Forelimb muscle (tissue), 1 donor: ENCODE measurements at places on chromosomes 7 and 10.

GRCh38 chr7:67990003-67990402 is 993.4 kb downstream of the TYW1 start:
- DNase-seq, result no peak

DNA sequence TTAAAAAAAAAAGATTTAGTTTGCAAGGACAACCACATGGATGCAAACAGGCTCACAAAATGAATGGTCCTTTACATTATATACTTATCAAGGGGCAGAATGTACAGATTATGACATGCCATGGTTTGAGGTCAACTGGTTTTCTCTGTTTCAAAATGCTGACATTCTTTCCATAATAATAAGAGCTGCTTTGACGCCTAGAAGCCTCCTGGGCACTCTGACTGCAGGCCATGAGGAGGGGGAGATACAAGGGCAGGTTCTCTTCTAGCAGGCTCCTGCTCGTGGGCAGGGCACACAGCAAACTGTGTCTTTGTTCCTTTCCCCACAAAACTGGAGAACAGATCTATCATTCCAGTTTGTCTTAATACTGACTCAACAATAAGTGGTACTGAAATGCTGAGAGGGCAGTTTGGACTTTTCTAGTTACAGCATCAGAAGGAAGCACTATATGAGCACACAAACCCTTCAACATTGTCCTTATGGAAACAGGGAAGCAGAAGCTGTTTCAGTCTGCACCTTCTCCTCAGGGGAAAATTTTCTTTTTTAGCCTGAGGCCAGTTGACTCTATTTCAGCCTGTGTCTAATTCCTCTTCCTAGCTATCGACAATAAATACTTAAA is 314.9 kb upstream of the AOAH start:
- no peak for DNase-seq

DNA sequence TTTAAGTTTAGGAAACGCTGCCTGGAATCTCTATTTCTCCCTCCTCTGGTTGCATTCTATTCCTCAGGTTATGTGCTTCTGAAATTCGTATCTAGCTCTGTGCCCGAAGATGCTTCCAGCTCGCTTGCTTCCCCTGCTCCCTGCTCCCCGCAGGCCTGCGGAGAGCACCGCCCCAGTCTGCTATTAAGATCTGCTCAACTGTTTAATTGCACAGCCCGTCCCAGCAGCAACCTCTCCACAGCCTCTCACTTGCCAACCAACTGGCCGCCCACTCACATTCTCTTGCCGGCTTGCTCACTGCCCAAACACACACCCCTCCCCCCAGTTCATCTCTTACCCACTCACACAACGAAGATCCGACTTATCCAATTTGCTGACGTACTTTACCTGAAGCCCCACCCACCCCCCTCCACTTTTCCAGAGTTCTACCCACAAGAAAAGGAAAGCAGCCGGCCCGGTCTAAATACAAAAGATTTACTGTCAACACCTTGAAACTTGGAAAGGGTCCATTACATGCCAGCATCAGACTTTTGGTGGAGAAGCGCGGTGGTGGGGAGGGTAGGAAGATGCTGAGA is 167.3 kb upstream of the KLF14 start:
- no peak for DNase-seq

GRCh38 chr7:66867198-66867790 is 53.7 kb upstream of the TMEM248 start:
- DNase-seq, result no peak

GRCh38 chr7:122919643-122920181 is 33.5 kb upstream of the CADPS2 start:
- no peak for DNase-seq

DNA sequence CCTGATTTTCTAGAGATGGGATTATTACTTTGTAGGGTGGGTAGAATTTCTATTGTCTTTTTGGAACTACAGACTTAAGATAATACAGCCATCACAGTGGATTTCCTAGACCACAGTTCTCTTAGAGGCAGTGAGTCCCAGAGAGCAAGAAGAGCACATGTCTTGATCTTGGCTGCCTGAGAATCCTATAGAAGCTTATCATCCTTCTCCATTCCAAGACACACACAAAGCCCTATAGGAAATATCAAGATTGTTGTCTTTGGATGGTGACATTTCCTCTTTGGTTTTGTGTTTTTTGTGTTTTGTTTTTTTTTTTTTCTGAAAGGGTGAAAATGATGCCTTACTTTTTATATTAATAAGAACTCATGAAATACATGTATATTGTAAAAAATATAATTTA is 143.1 kb downstream of the AHR start:
- DNase-seq, result no peak

- DNase-seq, result no peak
Measured at GRCh38 chr10:33321516-33321915, 13.0 kb downstream of the NRP1 start.

GRCh38 chr10:24825551-24825950 is 101.9 kb upstream of the ARHGAP21 start:
- DNase-seq, result no peak

DNA sequence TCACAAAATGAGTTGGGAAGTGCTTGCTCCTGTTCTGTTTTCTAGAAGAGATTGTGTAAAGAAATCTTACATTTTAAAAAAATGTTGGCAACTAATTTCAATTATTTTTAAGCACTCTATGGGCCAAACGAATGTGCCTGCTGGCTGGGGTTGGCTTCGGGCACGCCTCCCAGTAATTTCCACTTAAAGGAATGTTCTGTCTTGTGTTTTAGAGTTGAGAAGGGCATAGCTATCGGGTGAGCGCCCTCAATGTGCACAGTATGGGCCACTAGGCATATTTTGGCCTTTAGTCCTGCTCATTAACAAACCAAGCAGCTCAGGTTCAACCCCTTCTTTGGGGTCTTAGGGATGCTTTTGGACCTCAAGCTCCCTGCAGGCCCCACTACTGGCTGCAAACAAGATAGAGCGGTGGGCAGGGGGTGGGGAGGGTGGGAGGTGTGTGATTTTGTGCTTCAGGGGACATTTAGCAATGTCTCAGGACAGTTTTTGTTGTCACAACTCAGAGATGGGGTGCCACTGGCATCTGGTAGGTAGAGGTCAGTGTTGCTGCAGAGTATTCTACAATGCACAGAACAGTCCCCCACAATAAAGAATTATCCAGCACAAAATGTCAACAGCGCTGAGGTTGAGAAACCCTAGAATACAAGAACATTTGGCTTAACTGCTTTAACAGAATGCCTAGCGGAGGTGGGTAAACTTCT is 40.7 kb downstream of the TACC2 start:
- no peak for DNase-seq

- DNase-seq, result no peak
Measured at GRCh38 chr7:47350425-47350824, 231.5 kb downstream of the TNS3 start.

GRCh38 chr10:122441961-122442360 is 12.5 kb upstream of the ARMS2 start:
- no peak for DNase-seq

- DNase-seq, result no peak
Measured at GRCh38 chr7:111765751-111766643, 203.7 kb upstream of the IMMP2L start.

DNA sequence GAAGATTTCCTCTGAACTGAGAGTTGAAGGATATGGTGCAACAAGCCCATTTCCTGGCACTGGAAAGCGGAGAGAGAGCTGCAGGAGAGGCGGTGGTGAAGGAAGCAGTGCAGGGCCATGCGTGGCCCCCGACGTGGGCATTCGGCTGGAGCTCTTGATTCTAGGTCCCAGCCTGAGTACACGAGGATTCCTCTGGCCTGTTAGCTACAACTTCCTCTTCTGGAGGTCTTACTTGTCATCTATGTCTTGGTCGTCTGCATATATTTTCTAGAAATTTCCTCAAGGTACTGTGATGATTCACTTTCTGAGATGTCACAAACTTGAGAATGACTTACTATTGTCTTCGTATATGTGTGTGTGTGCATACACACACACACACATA is 59.2 kb upstream of the JAZF1 start:
- DNase-seq, result no peak

- no peak for DNase-seq
Measured at GRCh38 chr7:43553999-43554398, 28.9 kb upstream of the STK17A start.

GRCh38 chr7:66245008-66245407 is 39.9 kb downstream of the TPST1 start:
- no peak for DNase-seq

DNA sequence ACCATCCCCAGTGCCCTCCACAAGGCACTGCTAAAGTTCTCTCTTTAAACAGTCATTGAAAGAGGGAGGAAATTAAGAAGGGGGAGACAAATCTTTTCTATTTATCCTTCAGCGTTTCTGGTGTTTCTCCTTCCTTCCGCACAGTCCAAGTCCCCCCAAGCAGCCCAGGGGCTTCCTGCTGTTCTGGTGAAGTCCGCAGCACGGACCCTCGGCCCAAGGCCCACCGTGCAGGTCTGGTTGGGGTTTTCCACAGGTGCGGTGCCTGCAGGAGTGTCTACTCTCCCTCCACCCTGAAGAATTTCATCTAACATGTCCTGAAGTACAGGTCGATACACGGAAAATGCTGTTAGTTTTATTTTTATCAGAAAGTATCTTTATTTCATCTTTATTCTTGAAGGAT is 34.1 kb upstream of the KNDC1 start:
- DNase-seq, result no peak

- DNase-seq, result no peak
Measured at GRCh38 chr10:22617516-22617915, 96.9 kb downstream of the PIP4K2A start.

DNA sequence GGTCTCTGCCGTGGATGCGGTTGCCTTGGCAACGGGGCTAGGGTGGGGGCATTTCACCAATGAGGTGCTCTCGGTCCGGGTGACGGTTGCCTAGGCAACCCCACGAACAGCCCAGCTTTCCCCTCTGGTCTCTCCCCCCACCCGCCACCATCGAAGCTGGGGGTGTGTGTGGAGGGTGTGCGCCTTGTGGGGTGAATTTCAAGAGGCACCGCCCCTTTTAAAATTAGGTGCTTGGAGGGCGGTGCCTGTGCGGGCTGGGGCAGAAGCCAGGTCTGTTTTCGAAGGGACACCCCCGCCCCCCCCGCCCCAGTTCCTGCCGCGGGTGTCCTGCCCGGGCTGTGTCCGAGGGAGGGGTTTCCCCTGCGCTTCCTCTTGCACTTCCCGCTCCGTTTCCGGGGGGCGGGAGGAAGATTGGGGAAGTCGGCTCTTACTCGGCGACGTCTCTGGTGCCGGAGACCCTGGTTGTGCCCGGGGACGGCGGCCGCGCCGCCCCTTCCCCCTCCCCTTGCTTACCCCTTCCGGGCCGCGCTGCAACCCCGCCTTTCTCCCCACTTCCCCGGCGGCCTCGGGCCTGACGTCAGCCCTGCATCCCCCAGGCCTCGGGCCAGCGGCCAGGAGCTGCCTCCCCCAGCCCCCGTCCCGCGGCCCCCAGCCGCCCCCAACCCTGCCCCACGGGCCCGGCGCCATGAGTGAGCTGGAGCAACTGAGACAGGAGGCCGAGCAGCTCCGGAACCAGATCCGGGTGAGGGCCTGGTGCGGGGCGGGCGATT is 2.2 kb downstream of the GNB2 start:
- peak; percentile 35 for DNase-seq

DNA sequence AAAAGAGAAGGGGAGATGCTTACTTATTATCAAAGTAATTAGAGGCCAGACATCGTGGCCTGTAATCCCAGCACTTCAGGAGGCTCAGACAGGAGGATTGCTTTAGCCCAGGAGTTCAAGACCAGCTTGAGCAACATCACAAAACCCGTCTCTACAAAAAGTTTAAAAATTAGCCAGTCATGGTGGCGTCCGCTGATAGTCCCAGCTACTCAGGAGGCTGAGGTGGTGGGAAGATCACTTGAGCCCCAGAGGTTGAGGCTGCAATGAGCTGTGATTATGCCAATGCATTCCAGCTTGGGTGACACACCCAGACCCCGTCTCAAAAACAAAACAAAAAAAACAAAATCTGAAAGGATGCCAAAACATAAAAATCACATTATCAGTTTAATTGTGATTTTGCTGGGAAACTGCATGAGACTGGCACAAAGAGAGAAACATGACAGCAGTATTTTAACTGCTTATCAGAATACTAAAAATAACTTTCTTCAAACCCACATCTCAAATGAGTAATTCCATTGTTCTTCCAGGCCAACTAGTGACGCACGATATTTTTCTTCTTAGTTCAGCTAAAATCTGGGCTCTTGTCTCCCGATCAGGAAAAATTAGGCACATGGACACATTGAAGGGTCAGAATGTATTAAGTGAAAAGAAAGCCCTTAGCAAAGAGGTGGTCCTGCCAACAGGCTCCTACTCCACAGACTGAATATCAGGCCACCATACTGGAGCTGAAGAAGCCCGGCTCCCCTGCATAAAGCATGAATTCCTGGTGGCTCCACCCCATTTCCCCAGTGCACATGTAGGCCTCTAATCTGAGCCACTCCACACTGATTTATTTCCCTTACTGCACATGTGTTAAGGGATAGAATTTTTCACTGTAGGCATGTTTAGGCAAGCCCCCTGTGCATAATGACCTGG is 9.6 kb upstream of the CCM2 start:
- no peak for DNase-seq

GRCh38 chr7:133812877-133813276 is 314.3 kb upstream of the LRGUK start:
- DNase-seq, result no peak

DNA sequence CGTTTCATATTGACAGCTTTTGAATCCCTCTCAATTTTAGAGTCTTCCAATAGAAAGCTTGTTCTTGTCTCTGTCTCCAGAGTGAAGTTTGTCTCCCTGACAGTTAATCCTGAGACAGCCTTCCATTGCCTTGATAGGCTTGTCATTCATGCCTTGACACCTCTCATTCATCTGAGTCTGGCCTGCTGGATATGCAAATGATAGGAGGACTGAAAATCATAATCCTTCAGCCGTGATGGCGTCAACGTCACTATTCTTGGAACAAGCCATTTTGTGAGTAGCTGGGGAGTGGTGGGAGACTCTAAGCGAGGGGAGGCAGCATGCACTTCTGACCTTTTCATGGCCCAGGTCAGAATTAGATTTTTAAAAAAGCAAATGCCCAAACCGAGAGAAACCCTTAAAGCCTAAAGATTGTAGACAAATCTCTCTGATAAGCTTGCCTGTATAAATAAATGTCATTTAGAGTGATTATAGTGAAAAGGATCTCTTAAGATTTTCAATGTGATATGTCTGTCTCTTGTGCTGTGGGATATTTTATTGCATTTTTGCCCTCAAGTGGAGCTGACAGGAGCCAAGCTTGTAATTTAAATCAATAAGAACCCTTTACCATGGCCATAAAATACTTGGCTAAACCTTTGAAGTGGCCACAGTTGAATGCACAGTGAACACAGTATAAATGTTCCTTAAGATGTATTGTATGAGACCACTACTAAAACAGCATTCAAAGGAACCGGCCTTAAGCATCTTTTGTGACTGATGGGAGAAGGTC is 148.8 kb downstream of the SNX10 start:
- DNase-seq, result no peak

DNA sequence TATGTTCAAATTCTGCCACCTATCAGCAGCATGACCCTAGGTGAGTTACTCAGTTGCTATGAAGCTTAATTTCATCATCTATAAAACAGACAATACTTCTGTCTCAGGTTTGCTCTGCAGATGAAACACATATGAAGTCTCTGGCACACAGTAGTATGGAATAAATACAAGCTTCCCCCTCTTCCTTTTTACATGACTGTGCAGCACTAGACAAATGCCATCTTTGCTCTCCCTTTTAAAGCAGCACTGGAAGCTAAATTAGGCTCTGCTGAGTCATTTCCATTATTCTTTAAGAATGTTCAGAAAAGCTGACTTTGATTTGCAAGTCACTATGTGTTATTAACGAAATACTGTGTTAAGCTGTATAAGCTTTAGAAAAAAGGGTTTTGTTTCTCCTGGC is 40.7 kb upstream of the ANAPC16 start:
- DNase-seq, result no peak
